Chondrocyte (in vitro differentiated cells): ENCODE measurements at places on chromosomes 4 and X. TPM values are rescaled to one million over a fixed set of nuclear protein-coding genes. Genes with fewer than 3 reads are reported as not detected.

ZFP42 gene
- 0.50 to 0.51 TPM in 2 of 3 replicates, not detected in the other for total RNA-seq

GC gene
- total RNA-seq, result not detected in 3 replicates

TTC29 gene
- 0.20 to 0.41 TPM (median 0.22 TPM) in 3 replicates for total RNA-seq

TKTL1 gene
- total RNA-seq, result not detected in 3 replicates

NCAPG gene
- total RNA-seq, result 6.4 to 9.1 TPM (median 6.5 TPM) in 3 replicates

TMEM35A gene
- 0.62 to 0.92 TPM (median 0.85 TPM) in 3 replicates for total RNA-seq

NDP gene
- 1.5 to 1.7 TPM in 2 of 3 replicates, not detected in the other for total RNA-seq

SOX3 gene
- total RNA-seq, result not detected in 3 replicates
